ENCODE measurements at places on chromosomes 6 and 20. TPM values are rescaled to one million over a fixed set of nuclear protein-coding genes. Genes with fewer than 3 reads are reported as not detected.

Gene VEGFA
- total RNA-seq, result 104 TPM

- peaks cover 26% of the 10 kb centered on the region for H3K27me3 ChIP-seq
- H3K4me3 ChIP-seq, result no peak overlapping the region
- no peak for DNase-seq
- peaks cover 51% of the 10 kb centered on the region for H3K4me1 ChIP-seq
- no peak overlapping the region for H3K27ac ChIP-seq
These were observed 37.0 kb downstream of the PRDM1 start for GRCh38 chr6:106122938-106123656.

DNA sequence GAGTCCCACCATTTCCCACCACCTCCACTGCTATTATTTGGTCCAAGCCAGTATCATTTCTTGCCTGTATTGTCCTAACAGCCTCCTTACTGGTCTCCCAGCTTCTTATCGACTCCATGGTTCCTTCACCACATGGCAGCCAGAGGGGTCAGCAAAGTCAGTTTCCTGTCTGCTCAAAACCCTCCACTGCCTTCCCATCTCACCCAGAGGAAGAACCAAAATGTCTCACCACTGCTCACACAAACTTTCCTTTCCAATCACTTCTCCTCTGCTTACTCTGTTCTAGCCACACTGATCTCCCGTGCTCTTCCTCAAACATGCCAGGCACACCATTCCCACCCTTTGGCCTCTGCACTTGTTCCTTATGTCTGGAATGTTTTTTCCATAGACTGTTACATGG lies 39.7 kb downstream of the BCL2L1 start:
- no peak for DNase-seq
- peaks cover 89% of the 10 kb centered on the region for H3K4me1 ChIP-seq
- H3K4me3 ChIP-seq, result no peak overlapping the region
- peaks cover 83% of the 10 kb centered on the region for H3K36me3 ChIP-seq

DNA sequence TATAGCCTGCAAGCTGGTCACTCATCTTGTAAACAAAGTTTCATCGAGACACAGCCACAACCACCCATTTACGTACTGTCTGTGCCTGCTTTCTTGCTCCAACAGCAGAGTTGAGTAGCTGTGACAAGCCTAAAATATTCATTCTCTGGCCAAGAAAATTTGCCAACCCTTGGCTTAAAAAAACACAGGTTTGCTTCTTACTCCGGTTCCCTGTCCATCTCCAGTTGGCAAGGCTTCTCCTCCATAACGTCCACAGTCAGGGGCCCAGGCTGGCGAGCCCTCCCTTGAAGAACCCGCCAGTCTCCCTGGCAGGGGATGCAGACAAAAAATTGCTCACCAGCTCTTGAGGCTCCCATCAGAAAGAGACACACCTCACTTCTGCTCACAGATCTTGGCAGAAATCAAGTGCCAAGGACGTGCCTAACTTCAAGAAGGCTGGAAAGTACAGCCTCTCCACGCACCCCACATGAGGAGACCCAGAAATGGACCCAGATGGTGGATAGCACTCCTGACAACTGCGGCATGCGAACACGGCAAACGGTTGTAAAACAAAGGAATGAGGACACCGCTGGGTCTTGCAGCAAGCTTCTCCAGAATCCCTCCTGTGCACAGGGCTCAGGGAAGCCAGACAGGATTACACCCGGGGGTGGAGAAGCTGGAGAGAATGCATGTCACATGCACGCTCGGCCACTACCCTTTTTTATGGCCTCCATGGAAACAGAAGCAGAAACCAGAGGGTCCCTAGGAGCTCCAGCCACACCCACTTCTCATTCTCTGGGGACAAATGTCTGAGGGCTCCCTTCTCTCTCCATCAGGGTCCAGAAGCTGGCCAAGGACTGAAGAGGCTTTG lies 59.8 kb upstream of the SIRPA start:
- no peak overlapping the region for H3K4me3 ChIP-seq
- no peaks in the 10 kb centered on the region for H3K4me1 ChIP-seq
- H3K36me3 ChIP-seq, result no peaks in the 10 kb centered on the region
- H3K27ac ChIP-seq, result no peak overlapping the region
- peaks cover 2% of the 10 kb centered on the region for H3K27me3 ChIP-seq

Data from activated CD8-positive, alpha-beta T cell treated with anti-CD3 and anti-CD28 coated beads for 36 hours (primary cell).